ENCODE measurements at places on chromosomes 1 and 21. TPM values are rescaled to one million over a fixed set of nuclear protein-coding genes. Genes with fewer than 3 reads are reported as not detected.
A peak's percentile ranks its signal among the peaks of the same experiment; 100 is the strongest.

SLX9 gene
- total RNA-seq = 20.7 TPM

DNA sequence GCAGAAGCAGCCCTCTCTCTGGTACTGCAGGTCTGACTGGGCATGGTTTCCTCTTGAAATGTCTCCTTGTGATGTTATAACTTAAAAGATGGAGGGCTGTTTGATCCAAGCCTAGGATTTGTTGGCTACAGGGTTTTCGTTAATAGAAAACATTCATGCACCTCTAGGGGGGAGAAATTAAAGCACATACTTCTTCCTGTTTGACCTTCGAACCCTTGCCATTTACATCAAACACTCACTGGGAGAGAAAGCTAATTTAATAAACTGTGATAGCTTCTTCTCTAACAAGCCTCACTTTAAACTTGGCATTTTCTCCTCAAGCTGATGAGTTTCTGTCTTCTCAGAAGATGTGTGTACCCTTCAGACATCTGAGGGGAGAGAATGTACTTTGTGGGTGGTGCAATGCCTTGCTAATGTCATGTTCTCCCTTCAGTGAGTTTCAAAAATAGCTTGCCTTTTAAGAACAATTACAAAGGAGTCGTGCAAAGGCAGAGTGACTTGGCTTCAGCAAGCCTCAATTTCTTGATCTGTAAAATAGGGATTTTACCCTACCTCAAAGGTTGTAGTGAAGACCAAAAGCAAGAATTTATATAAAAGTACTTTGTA is 20.4 kb downstream of the CACHD1 start:
- H3K4me3 ChIP-seq = no peak overlapping the region
- H3K27me3 ChIP-seq = no peaks in the 10 kb centered on the region
- no peaks in the 10 kb centered on the region for H3K4me1 ChIP-seq
- H3K27ac ChIP-seq = no peak overlapping the region

UBE2U gene
- not detected for total RNA-seq

- no peak overlapping the region for H3K4me3 ChIP-seq
- H3K4me1 ChIP-seq = peaks cover 59% of the 10 kb centered on the region
- H3K27me3 ChIP-seq = no peaks in the 10 kb centered on the region
- H3K27ac ChIP-seq = no peak overlapping the region
- no peak for DNase-seq
These were observed 6.2 kb downstream of the TMEM59 start for GRCh38 chr1:54046671-54047383.

DNA sequence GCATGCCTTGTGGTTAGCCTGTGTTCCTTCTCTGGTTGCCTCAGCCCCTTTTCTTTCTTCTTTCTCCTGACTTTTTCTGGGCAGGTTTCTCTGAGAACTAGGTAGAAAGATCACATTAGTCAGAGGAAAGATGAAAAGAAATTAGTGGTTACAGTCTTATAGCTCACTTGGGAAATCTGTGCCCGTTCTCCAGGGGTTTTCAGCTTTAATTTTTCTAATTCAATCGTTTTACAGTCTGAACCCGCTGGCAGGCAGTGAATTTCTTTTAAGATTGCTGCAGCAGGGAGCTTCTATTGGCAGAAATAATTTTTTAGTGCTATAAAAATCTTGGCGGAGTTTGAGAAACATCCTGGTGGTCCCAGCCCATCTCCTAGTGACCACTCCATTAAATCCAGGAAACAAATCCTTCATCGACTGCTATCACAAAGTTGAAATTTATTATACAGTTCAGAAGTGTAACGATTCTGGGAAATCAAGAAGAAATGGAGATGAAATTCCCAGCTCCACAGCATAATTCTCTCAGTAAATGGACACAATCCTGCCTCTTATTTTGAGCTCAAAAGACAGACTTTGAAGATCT is 113.1 kb downstream of the PCP4 start:
- H3K27ac ChIP-seq = no peak overlapping the region
- DNase-seq = no peak
- no peaks in the 10 kb centered on the region for H3K4me1 ChIP-seq
- no peaks in the 10 kb centered on the region for H3K27me3 ChIP-seq
- H3K4me3 ChIP-seq = no peak overlapping the region

TDRD10 gene
- total RNA-seq = 2.5 TPM

DNA sequence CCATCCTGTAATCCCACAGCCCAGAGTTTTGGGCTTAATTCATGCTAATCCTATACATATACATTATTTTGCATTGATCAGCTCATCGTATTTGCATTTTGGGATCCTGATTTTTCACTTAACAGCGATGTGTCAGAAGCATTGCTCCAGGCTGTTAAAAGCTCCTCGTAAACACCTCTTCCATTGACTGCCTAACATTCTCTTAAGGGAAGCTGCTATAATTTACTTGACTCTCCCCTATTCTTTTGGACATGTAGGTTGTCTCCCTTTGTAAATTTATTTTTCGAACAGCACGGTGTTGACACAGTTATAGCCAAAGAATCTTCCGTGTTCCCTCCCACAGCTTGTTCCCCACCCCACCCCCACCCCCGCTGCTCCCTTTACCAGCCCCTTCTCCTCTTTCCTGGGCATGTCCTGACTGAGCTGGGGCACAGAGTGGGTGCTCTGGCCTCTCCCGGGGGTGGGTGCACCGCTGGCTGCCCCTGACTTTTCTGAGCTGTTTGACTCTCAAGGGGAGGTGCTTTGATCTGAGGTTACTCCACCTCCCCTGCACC is 22.8 kb downstream of the LDLRAP1 start:
- no peaks in the 10 kb centered on the region for H3K27me3 ChIP-seq
- H3K4me1 ChIP-seq = peaks cover 55% of the 10 kb centered on the region
- DNase-seq = no peak
- no peak overlapping the region for H3K4me3 ChIP-seq

GRCh38 chr1:22347854-22348760 is 103.5 kb upstream of the ZBTB40 start:
- DNase-seq = no peak
- no peak overlapping the region for H3K4me3 ChIP-seq
- no peaks in the 10 kb centered on the region for H3K4me1 ChIP-seq
- H3K27ac ChIP-seq = no peak overlapping the region
- peaks cover 37% of the 10 kb centered on the region for H3K27me3 ChIP-seq
- no peaks in the 10 kb centered on the region for H3K36me3 ChIP-seq

RHOU gene
- 12.1 TPM for total RNA-seq

MAEL gene
- total RNA-seq = 1.6 TPM

GRCh38 chr1:173395762-173396161 is 81.4 kb upstream of the PRDX6 start:
- H3K27me3 ChIP-seq = no peaks in the 10 kb centered on the region
- H3K4me3 ChIP-seq = no peak overlapping the region
- H3K4me1 ChIP-seq = peaks cover 9% of the 10 kb centered on the region
- DNase-seq = no peak
- no peak overlapping the region for H3K27ac ChIP-seq

GPR153 gene
- total RNA-seq = 4.1 TPM

GRCh38 chr1:216542741-216543140 is 119.5 kb upstream of the USH2A start:
- DNase-seq = no peak
- no peaks in the 10 kb centered on the region for H3K4me1 ChIP-seq
- H3K27me3 ChIP-seq = no peaks in the 10 kb centered on the region
- no peaks in the 10 kb centered on the region for H3K36me3 ChIP-seq

ZP4 gene
- not detected for total RNA-seq

GRCh38 chr1:91913018-91913417 is 27.1 kb upstream of the TGFBR3 start:
- no peak overlapping the region for H3K4me3 ChIP-seq
- H3K27me3 ChIP-seq = no peaks in the 10 kb centered on the region
- H3K27ac ChIP-seq = no peak overlapping the region
- DNase-seq = no peak

DNA sequence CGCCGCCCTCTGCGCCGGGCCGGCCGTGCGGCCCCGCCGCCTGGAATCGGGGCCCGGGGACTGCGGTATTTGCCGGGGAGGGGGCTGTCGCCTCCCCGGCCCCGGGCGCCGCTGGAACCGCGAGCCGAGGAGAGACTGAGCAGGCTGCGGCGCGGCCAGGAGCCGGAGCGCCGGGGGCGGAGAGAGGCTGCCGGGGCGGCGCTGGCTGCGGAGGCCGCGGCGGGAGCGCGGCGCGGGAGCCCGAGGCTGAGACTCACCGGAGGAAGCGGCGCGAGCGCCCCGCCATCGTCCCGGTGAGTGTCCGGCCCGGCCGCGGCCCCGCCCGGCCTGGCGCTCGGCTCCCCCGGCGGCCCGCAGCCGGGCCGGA is 746 bp downstream of the DYRK1A start:
- no peaks in the 10 kb centered on the region for H3K36me3 ChIP-seq
- H3K4me1 ChIP-seq = peaks cover 45% of the 10 kb centered on the region
- DNase-seq = no peak
- H3K27ac ChIP-seq = peak overlapping the region; percentile 100
- H3K27me3 ChIP-seq = no peaks in the 10 kb centered on the region
- peak overlapping the region; percentile 98 for H3K4me3 ChIP-seq

GRCh38 chr1:22123071-22123390 is 19.9 kb downstream of the WNT4 start:
- H3K4me1 ChIP-seq = peaks cover 1% of the 10 kb centered on the region
- H3K4me3 ChIP-seq = no peak overlapping the region
- H3K36me3 ChIP-seq = peaks cover 19% of the 10 kb centered on the region
- no peak overlapping the region for H3K27ac ChIP-seq
- no peaks in the 10 kb centered on the region for H3K27me3 ChIP-seq

DNA sequence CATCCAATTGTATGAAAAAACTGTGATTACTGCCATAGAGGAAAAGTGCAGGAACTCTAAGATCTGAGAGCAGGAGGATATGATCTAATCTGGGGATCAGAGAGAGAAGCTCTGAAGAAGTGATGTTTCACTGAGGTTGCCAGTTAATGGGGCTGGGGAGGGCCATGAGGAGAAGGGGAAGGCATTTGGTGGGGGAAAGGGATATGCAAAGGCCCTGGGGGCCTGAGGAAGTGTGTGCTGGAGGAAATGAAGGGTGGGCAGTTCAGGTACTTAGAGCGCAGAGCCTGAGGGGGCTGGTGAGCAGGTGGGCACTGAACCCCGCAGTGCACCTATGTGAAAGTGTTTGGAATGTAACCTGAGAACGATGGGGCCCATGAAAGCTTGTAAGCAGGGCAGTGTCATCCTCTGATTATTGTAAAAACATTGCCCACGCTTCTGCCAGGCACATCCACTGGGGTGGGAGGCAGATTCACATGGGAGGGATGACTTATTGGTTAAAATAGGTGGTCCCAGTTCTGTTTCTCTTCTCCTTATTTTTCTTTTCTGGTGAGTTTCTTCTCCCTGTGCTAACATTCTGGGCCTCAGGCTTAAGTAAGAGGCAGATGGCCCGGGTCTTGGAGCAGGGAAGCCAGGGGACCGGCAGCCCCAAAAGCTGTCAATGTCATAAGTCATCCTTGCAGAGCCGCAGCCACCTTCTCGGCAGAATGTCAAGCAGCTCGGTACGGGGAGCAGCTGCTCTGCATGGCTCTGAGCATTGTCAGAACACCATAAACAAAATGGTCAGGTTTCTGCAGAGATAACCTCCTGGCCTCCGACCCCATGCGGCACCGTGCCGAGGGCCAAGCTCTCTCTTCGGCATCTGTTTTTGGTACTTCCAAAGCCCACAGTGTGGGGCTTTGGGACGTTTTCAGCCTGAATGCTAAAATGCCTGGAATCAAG is 492.0 kb upstream of the VAMP3 start:
- H3K36me3 ChIP-seq = no peaks in the 10 kb centered on the region
- DNase-seq = no peak
- H3K4me3 ChIP-seq = no peak overlapping the region
- no peaks in the 10 kb centered on the region for H3K27me3 ChIP-seq

DNA sequence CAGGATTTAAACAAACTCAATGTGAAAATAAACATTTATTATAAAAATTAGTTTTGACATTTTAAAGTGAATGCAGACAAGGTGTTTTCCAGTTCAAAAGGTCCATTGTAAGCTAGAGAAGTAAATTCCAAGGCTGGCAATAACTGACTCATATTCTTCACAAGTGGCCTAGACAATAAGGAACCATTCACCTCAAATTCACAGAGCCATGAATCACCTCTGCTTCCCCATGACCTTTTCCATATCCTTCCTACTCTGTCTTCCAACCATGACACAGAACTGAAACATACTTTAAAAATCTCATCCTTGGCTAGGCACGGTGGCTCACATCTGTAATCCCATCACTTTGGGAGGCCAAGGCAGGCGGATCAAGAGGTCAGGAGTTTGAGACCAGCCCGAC is 24.8 kb downstream of the F11R start:
- H3K27me3 ChIP-seq = no peaks in the 10 kb centered on the region
- H3K36me3 ChIP-seq = peaks cover 10% of the 10 kb centered on the region
- H3K27ac ChIP-seq = no peak overlapping the region

DNA sequence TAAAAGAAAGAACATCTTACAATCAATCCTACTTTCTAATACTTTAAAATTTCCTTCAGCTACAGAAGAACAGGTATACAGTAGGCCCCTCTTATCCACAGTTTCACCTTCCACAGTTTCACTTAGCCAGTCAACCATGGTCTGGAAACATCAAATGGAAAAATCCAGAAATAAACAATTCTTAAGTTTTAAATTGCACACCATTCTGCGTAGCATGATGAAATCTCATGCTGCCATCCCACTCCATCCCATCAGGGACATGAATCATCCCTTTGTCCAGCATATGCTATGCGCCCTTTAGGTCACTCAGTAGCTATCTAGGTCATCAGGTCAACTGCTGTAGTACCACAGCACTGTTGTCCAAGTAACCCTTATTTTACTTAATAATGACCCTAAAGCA is 67.7 kb downstream of the HSF2BP start:
- no peaks in the 10 kb centered on the region for H3K27me3 ChIP-seq
- peaks cover 8% of the 10 kb centered on the region for H3K4me1 ChIP-seq
- H3K27ac ChIP-seq = no peak overlapping the region
- no peaks in the 10 kb centered on the region for H3K36me3 ChIP-seq
- no peak for DNase-seq

DNA sequence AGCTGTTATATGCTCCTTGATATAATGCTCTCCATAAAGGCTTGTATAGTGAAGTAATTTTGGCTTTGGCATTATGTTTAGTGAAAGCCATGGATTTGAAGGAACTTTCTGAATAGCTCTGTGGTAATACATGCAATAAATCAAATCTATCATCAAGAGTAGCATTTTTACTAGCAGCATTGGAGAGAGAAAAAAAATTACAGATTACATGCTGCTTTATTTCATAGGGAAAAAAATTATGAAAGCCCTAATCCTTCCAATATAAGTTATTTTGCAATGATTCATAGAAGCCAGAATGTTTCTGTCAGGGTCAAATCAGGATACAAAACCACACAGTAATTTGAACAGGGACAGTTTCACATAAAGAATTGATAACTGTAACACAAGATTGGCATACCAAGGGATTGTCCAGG is 250.0 kb downstream of the SPATA17 start:
- no peaks in the 10 kb centered on the region for H3K4me1 ChIP-seq
- H3K27ac ChIP-seq = no peak overlapping the region
- H3K36me3 ChIP-seq = no peaks in the 10 kb centered on the region
- no peak for DNase-seq

GRCh38 chr1:169460191-169460833 is 25.4 kb downstream of the SLC19A2 start:
- H3K27me3 ChIP-seq = peaks cover 24% of the 10 kb centered on the region
- no peaks in the 10 kb centered on the region for H3K4me1 ChIP-seq
- no peak overlapping the region for H3K27ac ChIP-seq
- no peak for DNase-seq
